ENCODE measurements at places on chromosomes 7 and 10.
A peak's percentile ranks its signal among the peaks of the same experiment; 100 is the strongest.

- DNase-seq = no peak
Measured at GRCh38 chr7:117036053-117036669, 82.9 kb downstream of the ST7 start.

DNA sequence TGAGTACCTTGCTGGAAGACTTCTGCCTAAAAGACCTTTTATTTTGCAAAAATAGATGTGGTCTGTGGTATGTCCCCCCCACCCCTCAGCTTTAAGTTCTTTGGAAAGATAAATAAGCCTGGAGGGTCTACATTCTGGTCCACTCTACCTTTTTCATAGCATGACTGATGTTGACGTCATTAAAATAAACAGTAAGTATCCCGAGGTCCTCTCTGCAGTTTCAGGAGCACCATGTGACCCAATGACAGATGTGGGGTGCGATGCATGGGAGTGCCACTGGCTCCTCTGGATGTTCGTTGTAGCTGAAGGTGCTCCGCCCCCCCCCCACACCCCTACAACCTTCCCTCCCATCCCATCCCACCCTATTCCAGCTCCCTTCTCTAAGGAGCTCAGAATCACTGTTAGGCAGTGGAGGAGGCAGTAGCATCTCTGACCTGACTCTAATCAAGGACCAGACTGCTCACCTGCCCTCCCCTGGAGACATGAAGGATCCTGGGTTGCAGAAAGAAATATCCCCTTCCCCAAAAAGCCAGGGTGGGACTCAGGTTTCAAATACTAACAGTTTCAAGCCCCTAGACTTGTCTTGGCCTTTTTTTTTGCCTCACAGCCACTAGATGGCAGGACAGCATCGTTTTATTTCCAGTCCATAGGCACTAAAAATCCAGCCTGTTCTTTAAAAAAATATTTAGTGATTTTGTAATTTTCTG lies 25.1 kb downstream of the CASP7 start:
- DNase-seq = no peak

DNA sequence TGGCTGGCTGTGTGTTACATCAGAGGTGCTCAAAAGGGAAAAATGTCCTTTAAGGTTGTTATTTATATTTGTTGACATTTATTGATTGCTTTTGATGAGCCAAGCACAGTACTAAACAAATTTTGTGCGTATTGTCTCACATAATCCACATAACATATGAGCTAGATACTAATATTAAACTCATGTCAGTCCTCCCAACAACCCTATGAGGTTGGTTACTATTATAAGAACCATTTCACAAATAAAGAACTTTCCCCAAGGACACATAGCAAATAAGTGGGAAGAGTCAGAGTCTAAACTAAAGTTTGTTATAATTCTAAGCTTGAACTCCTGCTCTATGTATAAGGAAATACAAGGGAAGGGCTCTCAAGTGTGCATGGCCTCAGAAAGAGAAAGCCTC lies 35.6 kb upstream of the OTUD1 start:
- no peak for DNase-seq

GRCh38 chr10:72814099-72814790 lies 79.3 kb upstream of the OIT3 start:
- DNase-seq = no peak

GRCh38 chr7:142134909-142135308 lies 23.4 kb downstream of the MGAM2 start:
- DNase-seq = no peak

- peak; percentile 73 for DNase-seq
Measured at GRCh38 chr10:72088889-72089575, 681 bp upstream of the SPOCK2 start.

GRCh38 chr10:112956631-112957350 lies 6.7 kb downstream of the TCF7L2 start:
- no peak for DNase-seq

DNA sequence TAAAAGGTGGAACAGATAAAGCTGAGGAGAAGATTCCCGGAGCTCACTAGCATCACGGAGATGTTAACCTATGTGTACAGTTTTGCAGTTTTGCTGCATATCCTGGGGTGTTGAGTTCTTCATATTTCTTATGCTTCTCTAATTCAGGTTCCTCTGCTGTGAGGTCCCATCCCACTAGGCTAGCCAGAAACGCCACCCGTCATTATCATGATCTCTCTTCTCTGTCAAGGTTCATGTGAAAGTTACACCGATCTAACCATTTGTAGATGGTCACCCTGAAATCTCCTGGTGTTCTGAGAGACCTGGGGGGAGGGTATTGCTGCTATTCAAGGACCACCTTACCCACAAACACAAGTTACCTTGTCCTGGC lies 136.3 kb downstream of the CCDC71L start:
- DNase-seq = no peak

DNA sequence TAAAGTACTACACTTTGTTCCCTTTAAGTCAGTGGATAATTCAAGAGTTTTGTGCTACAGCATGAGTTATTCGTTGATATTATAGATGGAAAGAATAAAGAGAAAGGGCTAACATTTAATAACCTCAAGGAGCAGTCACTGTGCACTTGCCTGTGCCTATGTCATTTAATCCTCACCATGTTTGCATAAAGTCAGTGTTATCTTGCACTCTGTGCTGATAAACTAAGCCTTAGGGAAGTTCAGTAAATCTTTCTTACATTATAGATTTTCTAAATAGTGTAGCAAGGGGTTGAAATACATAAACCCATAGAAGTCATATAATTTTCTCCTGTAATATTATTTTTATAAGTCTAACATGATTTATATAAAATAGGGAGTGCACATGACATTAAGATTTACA lies 103.1 kb downstream of the TMEM26 start:
- DNase-seq = no peak

- no peak for DNase-seq
Measured at GRCh38 chr7:48140001-48140681, 31.1 kb upstream of the ABCA13 start.

DNA sequence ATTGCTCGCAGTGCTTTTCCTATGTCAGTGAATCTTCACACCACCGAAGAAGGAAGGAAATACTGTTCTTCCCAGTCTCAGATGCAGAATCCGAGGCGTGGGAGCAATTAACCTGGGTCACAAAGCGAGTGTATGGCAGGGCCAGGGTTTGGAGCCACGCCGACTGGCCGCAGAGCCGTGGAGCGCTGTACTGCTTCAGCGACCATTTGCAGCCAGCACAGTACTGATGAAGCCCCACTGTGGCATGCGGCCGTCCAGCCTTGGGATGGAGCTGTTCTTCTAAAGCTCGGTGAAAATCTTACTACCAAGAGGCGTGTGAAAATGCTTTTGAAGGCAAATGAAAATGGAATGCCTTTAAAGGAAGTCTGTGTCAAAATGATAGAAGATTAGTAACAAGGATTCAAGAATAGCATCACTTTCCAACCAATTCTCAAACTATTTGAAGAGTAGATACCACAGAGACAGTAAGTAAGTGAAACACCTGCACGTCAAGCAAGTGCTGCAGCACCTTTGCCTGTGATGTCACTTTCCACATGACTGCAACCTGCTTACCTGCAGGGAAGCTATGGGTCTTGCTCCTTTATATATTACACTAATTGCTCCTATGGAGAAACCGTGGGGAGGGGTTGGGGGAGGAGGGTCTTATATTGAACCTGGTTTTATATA lies 4.9 kb downstream of the PPP2R2D start:
- no peak for DNase-seq

All from stimulated activated CD8-positive, alpha-beta memory T cell treated with anti-CD3 and anti-CD28 coated beads, Interleukin-4, amount 100 ng/mL, for 48 hours (primary cell).